ENCODE measurements at places on chromosomes 4 and X. TPM values are rescaled to one million over a fixed set of nuclear protein-coding genes. Genes with fewer than 3 reads are reported as not detected.
A peak's percentile ranks its signal among the peaks of the same experiment; 100 is the strongest.

GRCh38 chrX:145729635-145730034 lies 88.0 kb upstream of the SLITRK2 start:
- no peak for DNase-seq

DNA sequence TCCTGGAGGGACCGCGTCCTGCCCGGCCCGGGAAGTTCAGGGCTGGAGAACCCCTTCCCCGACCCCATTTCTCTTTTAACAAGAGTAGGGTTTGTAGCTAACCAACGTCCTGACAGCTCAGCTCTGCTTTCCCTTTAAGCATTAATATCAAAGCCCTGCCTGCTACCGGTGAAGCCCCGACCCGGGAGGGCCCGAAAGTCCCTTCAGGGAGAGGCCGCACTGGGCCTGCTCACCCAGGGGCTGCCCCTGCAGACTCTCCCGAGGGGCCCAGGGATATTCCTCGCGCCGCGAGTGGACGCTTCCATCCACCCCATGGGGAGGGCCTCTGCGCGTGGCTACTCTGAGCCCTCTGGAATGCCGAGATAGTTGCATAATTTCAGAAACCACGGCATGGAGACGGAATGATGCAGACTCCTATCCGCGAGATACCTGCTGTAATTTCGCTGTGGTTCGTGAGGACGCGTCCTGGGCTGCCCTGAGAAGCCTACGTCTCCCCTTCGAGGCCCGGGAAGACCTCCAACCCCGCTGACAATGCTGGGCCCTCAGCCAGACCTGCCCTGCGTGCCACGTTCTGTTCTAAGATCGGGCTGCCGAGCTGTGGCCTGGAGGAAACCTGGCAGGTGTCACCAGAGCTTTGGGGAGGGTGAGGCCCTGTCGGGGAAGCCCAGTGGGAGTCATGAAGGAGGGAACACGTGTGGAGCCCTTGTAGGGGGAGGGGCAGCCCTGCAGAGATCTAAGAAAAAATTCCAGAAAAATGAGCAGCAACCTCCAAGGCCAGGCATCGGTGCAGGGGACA lies 999 bp upstream of the CTBP1 start:
- peak; percentile 93 for DNase-seq

Gene HTRA3
- 11.5 TPM for total RNA-seq

Gene PRDM8
- total RNA-seq: 5.0 TPM

Data from osteoblast (primary cell).